ENCODE measurements at places on chromosomes 16 and 17.

GRCh38 chr16:87914812-87915211, 21.5 kb downstream of the CA5A start:
- DNase-seq, result no peak
- H3K4me1 ChIP-seq, result peaks cover 5% of the 10 kb centered on the region
- H3K36me3 ChIP-seq, result no peaks in the 10 kb centered on the region
- H3K27ac ChIP-seq, result no peak overlapping the region
- H3K4me3 ChIP-seq, result no peak overlapping the region

GRCh38 chr17:39751637-39752036, 13.9 kb downstream of the GRB7 start:
- no peak overlapping the region for H3K27ac ChIP-seq
- peaks cover 51% of the 10 kb centered on the region for H3K4me1 ChIP-seq
- no peaks in the 10 kb centered on the region for H3K36me3 ChIP-seq
- H3K27me3 ChIP-seq, result no peaks in the 10 kb centered on the region

- H3K36me3 ChIP-seq, result no peaks in the 10 kb centered on the region
- H3K27ac ChIP-seq, result no peak overlapping the region
- no peak overlapping the region for H3K4me3 ChIP-seq
- peaks cover 18% of the 10 kb centered on the region for H3K4me1 ChIP-seq
- no peaks in the 10 kb centered on the region for H3K27me3 ChIP-seq
Observed at GRCh38 chr17:10733666-10734065, 3.8 kb upstream of the TMEM220 start.

DNA sequence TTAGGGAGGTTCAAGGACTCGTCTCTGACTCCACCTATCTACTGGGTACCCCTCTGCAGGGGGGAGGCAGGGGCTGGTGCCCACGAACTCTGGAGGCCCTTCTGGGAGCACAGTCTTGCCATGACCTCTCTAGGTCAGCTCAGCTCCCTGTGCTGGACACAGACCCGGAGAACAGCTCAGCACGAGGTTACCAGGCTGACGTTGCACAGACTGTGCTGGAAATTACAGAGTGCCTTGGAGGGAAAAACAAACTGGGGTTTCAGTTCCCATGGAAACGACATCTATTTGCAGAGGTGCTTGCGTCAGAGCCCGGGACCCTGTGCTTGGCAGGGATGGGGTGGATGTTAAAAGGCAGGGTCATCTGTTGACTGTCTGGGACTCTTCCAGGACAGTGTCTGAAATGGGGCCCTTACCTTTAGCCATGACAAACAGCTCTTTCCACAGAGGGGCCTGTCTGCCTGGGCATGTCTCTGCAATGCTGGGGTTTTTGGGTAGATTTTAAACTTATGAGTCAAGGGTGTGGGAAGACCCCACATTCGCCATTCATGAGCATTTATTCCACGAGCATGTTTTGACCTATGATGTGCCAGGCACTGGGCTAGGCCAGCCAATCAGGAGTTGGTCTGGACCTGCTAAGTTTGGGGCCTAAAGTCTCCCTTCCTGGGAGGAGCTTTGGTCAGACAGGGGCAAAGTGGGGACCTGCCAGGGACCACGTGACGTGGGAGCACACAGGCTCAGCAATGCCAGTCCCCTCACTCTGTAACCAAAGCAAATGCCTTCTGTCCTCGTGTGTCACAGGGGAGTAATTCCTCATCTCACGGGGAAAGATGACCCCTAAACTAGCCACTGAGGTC, 22.5 kb downstream of the CCR7 start:
- H3K4me1 ChIP-seq, result peaks cover 91% of the 10 kb centered on the region
- peak overlapping the region; percentile 99 for H3K27ac ChIP-seq
- H3K36me3 ChIP-seq, result no peaks in the 10 kb centered on the region
- H3K27me3 ChIP-seq, result no peaks in the 10 kb centered on the region
- DNase-seq, result peak; percentile 80

DNA sequence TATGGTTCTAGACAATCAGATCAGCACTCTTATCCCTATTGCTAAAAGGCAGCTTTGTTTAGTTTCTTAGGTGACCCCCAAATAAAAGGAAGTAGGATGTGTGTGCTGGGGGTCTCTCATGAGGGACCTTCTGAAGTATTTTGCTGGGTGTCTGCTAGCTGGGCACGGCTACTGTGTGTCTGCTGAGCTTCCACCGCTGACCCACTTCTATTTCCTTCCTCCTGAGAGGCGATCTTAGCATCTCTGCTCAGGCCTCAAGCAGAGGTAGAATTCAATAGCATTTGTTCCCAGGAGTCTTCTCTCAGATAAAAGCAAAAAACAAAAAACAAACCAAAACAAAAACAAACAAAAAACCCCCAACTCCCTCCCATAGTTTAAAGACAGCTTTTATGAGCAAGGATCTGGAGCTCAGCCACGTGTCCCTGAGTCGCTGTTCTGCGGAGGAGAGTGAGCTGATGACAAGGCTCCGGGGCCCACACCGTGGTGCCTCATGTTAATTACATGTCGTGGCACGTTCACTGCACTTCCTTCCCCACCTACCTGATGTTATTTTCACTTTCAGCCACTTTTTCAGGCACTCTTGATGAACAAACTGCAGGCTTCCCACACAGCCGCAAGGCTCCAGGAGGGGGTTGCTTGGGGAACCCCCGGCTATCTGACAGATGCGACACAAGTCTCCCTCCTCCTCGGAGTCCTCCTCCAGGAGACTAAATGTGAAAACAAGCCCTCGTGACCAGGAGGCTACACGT, 83.5 kb downstream of the MARCHF10 start:
- peak overlapping the region; percentile 76 for H3K27ac ChIP-seq
- H3K4me3 ChIP-seq, result peak overlapping the region; percentile 46
- no peaks in the 10 kb centered on the region for H3K36me3 ChIP-seq
- peaks cover 51% of the 10 kb centered on the region for H3K27me3 ChIP-seq
- peak; percentile 77 for DNase-seq
- peaks cover 39% of the 10 kb centered on the region for H3K4me1 ChIP-seq

DNA sequence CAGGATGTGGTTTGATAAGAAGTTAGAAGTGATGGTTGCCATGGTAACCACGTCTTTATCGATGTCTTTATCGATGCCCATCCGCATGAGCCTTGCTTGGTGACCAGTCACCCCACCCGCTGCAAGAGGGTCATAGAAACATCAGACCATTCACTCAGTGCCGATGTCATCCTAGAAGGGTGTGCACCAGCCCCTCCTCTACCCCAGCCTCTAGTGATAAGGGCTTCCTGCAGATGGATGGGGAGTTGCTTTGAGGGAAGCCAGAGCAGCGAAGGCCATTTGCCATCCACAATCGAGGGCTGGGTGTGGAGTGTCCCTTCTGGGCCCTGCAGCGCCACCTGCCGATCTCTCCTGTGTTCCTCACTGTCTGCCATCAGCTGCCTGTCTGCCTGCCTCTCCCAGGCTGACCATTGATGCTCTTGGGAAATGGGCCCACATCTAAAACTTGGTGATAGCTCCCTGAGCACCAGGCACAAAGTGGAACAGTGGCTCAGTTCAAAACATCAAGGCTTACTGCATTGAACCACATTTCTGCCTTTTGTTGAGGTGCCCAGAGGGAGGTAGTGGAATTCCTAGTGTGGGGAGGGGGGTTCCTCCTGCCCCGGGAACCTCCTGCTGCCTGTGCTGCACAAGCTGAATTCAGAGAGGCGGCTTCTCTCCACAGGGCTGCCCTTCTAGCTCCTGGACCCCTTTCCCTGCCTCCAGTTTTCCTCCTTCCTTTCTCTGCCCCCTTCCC, 8.9 kb downstream of the CALB2 start:
- H3K27ac ChIP-seq, result no peak overlapping the region
- H3K4me3 ChIP-seq, result no peak overlapping the region
- no peaks in the 10 kb centered on the region for H3K36me3 ChIP-seq
- peak; percentile 52 for DNase-seq
- H3K27me3 ChIP-seq, result peaks cover 13% of the 10 kb centered on the region

Data from activated naive CD8-positive, alpha-beta T cell treated with anti-CD3 and anti-CD28 coated beads, Interleukin-2, amount 50 U/mL, for 24 hours (primary cell).